ENCODE measurements at places on chromosomes 5 and 9.

DNA sequence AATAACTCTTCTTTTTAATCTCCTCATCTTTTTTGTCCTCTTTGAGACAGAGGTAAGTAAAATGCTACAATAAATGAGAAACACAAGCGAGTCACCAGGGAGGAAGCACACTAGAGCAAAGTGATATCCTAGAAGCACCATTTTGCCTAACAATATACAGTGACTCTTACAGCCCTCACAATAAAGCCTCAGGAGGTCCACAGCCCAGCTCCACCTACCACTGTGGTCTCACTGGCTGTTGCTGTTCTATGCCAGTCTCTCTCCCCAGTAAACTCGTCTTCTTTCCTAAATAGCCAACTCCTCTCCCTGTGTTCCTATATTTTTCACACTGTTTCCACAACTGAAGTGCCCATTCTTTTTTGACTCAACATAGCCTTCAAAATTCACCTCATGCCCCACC lies 44.3 kb downstream of the TNFSF15 start:
- no peak for DNase-seq

- DNase-seq, result no peak
Observed at GRCh38 chr5:176553260-176554085, 4.3 kb downstream of the CDHR2 start.

- DNase-seq, result no peak
Observed at GRCh38 chr5:109347252-109347888, 62.4 kb downstream of the PJA2 start.

DNA sequence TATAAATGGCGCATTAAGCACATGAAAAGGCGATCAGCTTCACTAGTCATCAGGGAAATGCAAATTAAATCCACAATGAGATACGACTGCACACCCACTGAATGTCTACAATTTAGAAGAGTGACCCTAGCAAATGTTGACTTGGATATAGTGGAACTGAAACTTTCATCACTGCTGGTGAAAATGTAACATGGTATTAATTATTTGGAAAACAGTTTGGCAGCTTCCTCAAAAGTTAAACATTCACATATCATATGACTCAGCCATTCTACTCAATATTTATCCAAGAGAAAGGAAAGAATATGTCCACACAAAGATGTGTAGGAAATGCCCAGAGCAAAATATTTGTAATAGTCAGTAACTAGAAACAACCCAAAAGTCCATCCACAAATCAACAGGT lies 146.5 kb downstream of the LPAR1 start:
- no peak for DNase-seq

GRCh38 chr5:68433923-68434879 lies 218.6 kb downstream of the PIK3R1 start:
- peak; percentile 61 for DNase-seq

DNA sequence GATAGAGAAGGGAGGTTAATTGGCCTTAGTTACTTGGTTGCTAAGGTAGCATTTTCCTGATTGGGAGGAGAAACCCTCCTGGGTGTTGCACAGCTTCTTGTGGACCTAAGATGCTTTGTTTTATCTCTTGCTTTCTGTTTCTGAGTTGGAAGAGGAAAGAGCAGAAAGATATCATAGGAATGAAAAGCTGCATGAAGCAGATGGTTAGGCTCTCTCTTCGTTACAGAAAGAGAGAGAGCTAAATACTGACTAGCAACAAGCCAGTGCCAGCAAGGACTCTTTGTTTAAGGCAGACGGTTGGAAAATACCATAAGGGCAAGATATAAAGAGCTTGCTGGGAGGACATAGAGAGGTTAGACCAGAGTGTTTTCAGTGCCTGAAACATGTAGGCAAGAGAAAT lies 103.1 kb downstream of the ATG10 start:
- DNase-seq, result no peak

DNA sequence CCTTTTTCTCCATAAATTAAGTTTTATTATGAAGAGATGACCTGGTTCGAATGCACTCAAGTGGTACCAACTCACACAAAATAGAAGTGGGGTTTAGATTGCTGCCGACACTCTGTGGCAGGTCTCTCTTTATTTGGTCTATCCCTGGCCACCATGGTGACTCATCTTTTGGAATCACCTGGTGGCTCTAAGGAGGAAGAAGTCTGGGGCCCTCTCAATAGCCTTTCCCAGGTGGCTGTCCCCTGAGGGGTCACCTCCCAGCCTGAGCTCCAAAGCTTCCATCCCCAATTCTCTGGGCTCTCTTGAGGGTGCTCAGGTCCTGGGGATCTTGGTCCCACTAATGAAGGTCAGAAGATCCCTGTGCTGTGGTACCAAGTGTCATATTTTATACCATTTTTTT lies 136.8 kb downstream of the MVB12B start:
- DNase-seq, result no peak

- no peak for DNase-seq
Observed at GRCh38 chr5:71948206-71948605, 159.1 kb upstream of the MAP1B start.

DNA sequence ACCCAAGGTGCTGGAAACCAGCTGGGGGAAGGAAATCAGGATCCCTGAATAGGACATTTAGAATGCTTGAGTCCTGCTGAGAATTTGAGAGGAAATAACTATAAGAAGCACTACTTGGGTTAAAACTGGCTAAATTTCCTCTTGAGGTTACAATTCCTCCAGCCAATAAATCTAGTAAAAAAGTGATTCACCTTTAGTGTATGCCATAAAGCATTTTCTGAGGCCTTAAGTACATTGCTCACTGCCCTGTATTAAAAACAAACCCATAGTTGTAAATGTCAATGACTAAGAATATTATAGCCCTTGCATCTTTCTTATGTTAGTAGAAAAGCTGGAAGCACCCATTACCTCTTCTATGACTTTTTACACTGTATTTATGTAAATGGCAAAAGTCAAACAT lies 634.7 kb upstream of the ARRDC3 start:
- DNase-seq, result no peak

DNA sequence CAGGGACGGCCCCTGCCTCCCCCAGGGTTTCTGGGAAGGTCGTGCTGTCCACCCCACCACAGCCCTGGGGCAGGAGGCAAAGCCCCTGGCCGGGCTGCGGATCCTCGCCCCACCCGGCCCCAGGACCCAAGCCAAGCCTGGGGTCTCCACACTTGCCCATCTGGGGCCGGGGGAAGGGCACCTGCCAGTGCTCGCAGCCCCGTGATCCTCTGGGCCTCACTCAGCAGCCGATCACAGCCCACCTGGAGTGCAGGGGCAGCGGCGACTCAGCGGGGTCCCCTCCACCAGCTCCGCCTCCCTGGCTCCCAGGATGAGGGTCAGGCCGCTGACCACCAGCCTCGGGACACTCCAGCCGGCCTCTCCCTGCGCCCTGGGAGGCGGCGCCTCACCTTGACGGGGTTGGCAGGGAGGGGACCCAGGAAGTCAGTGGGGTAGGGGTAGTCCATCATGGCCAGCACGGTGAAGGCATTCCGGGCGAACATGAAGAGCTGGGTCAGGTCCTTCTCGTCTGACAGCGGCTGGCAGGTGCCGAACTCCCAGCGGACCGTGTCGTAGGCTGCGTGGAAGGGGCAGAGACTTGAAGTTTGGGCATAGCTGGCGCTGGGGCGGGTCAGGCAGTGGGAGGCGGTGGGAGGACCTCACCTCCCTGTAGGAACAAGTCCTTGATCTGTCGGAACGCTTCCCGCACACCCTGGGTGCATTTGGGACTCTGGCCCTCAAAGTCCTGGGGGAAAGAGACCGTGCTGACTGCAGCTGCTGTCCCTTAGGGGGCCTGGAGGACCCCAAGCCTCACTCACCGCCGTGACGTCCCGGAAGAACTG lies 1.8 kb downstream of the DPP7 start:
- DNase-seq, result no peak

- no peak for DNase-seq
Observed at GRCh38 chr5:148719605-148720004, 65.3 kb upstream of the HTR4 start.

GRCh38 chr5:165397516-165397915 lies 1892.1 kb downstream of the MAT2B start:
- no peak for DNase-seq

- no peak for DNase-seq
Observed at GRCh38 chr5:170403675-170404074, 14.5 kb upstream of the KCNMB1 start.

DNA sequence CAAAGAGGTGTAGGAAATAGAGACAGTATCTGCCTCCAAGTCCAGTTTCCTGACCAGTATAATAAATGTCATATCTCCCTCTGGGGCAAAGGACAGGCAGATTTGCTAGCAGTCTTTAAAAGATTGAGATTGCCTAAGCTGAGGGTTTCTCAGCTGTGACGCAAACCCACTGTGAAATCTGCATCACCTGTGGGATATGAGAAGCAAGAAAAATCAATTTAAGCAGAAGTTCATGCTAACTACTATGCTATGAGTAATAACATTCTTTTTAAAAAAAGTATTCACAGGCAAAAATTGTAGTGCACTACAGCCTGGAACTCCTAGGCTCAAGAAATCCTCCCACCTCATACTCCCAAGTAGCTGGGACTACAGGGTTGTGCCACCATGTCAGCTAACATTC lies 168.1 kb upstream of the POC5 start:
- DNase-seq, result no peak

DNA sequence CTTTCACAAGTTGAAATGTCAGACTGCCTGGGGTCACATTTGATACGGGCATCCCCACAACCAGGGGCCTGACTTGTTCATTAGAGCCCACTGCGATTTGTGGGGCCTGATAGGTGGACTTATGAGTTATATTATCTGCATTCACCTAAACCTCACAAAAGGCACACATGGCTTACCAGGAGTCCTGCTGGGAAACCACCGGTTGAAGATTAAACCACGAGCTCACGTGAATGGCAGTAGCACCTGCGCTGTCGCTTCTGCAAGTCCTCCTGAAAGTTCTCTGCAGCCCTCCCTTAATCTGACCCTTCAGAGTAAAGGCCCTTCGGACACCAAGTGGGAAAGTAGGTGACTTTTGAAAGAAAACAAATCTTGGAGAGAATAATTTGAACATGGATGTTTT lies 68.9 kb downstream of the PPIC start:
- DNase-seq, result no peak

GRCh38 chr9:98607787-98608186 lies 100.9 kb downstream of the GABBR2 start:
- DNase-seq, result no peak

DNA sequence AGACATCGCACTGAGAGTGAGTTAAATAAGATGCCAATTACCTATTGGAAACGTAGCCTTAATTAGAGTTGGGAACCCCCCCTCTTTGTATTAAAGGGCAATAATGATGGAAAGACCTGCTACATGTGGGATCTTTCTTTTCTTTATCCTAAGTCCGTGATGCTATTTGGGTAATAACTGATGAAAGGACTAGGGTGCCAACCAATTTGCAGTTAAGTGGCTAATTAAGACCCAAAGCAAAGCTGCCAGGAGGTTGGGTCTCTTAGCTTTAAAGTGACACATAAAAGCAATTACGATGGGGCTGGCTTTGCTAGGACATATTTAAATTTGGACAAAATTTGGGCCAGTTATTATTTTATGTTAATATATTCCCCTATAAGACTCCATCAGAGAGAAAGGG lies 728.8 kb downstream of the NR2F1-AS1 start:
- no peak for DNase-seq

- no peak for DNase-seq
Observed at GRCh38 chr5:71757590-71758543, 38.8 kb downstream of the CARTPT start.

DNA sequence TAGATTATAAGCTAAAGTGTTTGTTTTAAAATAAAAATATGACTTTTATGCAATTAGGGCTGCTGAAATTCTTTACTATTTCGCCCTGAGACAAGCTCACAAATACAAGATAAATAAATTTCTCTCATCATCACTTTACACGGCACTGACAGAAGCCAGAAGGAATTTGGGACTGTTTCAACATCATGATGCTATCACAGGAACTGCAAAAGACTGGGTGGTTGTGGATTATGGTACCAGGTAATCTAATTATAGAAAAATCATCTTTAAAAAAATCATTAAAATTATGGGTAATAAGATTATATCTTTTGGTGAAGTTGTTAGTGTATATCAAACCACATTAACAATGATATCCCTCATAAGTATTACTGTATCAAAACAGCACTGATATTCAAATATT lies 95.0 kb downstream of the MAN2A1 start:
- no peak for DNase-seq

DNA sequence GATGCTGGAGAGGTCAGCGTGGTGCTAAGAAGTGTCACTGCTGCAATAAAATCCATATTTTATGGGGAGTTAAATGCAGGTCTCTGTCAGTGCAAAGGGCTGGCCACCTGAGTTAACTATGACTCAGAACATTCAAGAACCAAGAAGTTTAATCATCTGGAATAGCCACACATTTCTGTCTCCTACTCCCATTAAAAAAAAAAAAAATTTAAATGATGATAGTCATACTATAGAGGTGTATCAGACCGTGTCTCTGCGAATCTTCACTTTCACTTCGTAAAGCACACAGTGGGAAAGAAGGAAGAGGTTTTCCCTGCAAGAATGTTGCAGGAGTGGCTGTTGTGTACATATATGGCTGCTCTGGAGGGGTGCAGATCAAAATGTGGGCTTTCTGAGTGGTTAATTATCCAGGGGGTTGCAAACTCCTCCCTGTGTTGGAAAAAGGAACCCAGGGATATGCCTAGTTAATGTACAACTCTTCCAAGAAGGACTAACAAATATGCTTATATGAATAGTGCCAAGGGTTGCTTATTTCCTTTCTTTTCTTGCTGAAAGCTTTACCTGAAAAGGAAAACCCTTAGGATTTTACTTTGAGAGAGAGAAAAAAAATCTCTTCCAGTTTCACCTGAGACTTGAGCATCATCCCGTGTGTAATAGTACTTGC lies 1.5 kb downstream of the CDH6 start:
- no peak for DNase-seq

- no peak for DNase-seq
Observed at GRCh38 chr9:84710701-84711397, 41.3 kb downstream of the NTRK2 start.

DNA sequence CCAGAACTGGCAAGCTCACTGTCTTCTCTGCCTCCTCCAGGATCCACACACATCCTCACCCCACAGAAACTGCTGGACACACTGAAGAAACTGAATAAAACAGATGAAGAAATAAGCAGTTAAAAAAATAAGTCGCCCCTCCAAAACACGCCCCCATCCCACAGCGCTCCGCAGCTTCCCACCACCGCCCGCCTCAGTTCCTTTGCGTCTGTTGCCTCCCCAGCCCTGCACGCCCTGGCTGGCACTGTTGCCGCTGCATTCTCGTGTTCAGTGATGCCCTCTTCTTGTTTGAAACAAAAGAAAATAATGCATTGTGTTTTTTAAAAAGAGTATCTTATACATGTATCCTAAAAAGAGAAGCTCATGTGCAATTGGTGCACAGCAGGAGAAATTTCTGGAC lies 16.1 kb upstream of the CFAP157 start:
- no peak for DNase-seq
